ENCODE measurements at places on chromosomes 3 and 15. TPM values are rescaled to one million over a fixed set of nuclear protein-coding genes. Genes with fewer than 3 reads are reported as not detected.

KCNMB3 gene
- total RNA-seq: 2.5 TPM

MORC1 gene
- total RNA-seq: not detected

PGBD4 gene
- 1.3 TPM for total RNA-seq

SPPL2A gene
- total RNA-seq: 112 TPM

GRCh38 chr3:22942981-22943380, 260.1 kb upstream of the UBE2E2 start:
- no peak overlapping the region for H3K27ac ChIP-seq
- no peak for DNase-seq
- H3K27me3 ChIP-seq: no peaks in the 10 kb centered on the region

DNA sequence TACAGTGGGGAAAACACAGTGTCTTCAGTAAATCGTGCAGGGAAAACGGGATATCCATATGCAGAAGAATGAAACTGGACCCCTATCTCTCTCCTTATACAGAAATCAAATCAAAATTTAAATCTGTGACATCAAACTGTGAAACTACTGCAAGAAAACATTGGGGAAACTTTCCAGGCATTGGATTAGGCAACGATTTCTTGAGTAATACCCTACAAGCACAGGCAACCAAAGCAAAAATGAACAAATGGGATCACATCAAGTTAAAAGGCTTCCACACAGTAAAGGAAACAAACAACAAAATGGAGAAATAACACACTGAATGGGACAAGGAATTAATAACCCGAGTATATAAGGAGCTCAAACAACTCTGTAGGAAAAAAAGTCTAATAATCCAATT, 165.3 kb downstream of the PLCL2 start:
- no peaks in the 10 kb centered on the region for H3K36me3 ChIP-seq
- no peak for DNase-seq
- no peaks in the 10 kb centered on the region for H3K27me3 ChIP-seq
- H3K4me3 ChIP-seq: no peak overlapping the region

DNA sequence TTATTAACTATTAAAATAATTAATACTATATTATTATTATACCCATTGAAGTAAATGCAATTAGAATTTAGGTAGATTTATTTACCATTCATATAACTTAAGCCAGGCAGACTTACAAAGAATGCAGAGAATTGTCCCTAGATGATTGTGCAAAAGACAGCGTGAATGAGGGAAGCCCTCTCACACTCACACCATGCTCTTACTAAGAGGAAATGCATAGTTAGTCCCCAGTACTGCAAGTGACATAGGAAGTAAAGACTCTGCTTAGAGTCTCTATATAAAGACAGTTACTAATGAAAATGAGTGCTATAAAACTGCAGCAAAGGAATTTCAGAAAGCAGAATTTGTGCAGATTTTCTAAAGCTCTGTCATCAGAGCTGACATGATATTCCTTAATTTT, 270.4 kb downstream of the ZBBX start:
- no peaks in the 10 kb centered on the region for H3K27me3 ChIP-seq
- no peak overlapping the region for H3K27ac ChIP-seq
- no peak for DNase-seq
- no peak overlapping the region for H3K4me3 ChIP-seq
- no peaks in the 10 kb centered on the region for H3K36me3 ChIP-seq
- H3K4me1 ChIP-seq: no peaks in the 10 kb centered on the region

- H3K4me3 ChIP-seq: no peak overlapping the region
- H3K27me3 ChIP-seq: no peaks in the 10 kb centered on the region
- H3K27ac ChIP-seq: no peak overlapping the region
Observed at GRCh38 chr3:88034491-88035275, 24.1 kb downstream of the CGGBP1 start.

GRCh38 chr3:81749265-81749664, 12.2 kb downstream of the GBE1 start:
- no peak for DNase-seq
- H3K36me3 ChIP-seq: no peaks in the 10 kb centered on the region
- peaks cover 10% of the 10 kb centered on the region for H3K4me1 ChIP-seq
- H3K27ac ChIP-seq: no peak overlapping the region
- no peak overlapping the region for H3K4me3 ChIP-seq

- H3K4me3 ChIP-seq: no peak overlapping the region
- no peaks in the 10 kb centered on the region for H3K36me3 ChIP-seq
- peaks cover 16% of the 10 kb centered on the region for H3K4me1 ChIP-seq
- no peaks in the 10 kb centered on the region for H3K27me3 ChIP-seq
Observed at GRCh38 chr3:8610951-8611350, 33.6 kb downstream of the SSUH2 start.

GRCh38 chr3:63096248-63097058, 181.7 kb upstream of the SYNPR start:
- no peak overlapping the region for H3K27ac ChIP-seq
- H3K4me1 ChIP-seq: no peaks in the 10 kb centered on the region
- DNase-seq: peak; percentile 48
- H3K36me3 ChIP-seq: no peaks in the 10 kb centered on the region
- no peak overlapping the region for H3K4me3 ChIP-seq

DNA sequence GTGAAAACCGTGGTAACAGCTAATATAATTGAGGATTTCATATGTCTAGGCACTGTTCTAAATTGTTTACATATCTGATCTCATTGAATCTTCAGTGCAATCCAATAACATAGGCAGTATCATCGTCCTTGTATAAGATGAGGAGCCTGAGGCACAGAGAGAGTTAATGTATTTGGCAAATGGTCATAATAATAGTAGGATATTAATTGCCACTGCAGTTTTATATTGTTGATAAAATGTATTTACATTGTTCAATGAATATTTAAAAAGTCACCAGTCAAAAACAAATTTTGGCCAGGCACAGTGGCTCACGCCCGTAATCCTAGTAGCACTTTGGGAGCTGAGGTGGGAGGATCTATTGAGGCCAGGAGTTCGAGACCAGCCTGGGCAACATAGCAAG, 88.5 kb downstream of the EEFSEC start:
- no peaks in the 10 kb centered on the region for H3K27me3 ChIP-seq
- no peaks in the 10 kb centered on the region for H3K36me3 ChIP-seq
- DNase-seq: no peak
- H3K4me3 ChIP-seq: no peak overlapping the region
- no peaks in the 10 kb centered on the region for H3K4me1 ChIP-seq

- H3K4me3 ChIP-seq: no peak overlapping the region
- H3K4me1 ChIP-seq: no peaks in the 10 kb centered on the region
- H3K27me3 ChIP-seq: no peaks in the 10 kb centered on the region
- H3K27ac ChIP-seq: no peak overlapping the region
Observed at GRCh38 chr15:96245252-96245651, 85.2 kb upstream of the NR2F2 start.

DNA sequence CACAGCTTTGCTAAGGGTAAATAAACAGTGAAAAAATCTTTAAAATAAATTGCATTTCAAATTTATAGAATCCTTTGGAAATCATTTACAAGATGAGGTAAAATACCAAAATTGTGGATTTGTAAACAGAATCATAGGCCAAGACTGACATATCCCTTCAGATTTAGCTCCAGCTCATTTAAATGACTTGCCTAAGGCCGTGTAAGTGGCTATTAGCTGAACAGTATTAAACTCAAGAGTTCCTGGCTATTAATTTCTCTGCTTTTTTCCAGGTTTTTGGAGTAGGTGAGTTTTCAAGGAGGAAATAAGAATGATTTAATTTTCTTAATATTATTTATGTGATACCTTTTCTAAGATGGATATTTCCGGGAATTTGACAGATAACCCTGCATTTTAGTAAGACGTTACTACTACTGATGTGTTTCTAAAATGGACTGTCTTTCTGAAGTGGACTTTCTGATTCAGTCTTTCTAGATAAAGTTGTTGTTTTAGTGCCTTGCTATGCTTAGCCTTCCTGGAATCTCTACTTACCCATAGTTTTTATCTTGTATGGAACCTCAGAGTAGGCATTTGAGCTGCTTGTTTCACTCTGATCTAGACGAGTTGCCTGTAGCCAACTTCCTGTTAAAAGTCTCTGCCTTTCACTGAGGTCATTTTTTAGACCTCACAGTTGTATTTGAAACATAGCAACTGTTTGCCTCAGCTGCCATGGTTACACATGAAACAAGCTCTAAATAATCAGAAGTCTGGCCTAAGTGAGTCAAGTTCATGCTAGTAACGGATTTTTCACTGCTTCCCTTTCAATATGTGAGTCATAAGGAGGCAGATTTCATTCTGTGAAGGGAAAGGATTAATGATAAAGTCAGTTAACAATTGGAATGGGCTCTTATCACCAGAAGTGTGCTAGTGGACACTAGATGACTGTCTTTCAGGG, 127.0 kb downstream of the KLHL25 start:
- peaks cover 92% of the 10 kb centered on the region for H3K36me3 ChIP-seq
- DNase-seq: no peak
- H3K4me3 ChIP-seq: no peak overlapping the region
- H3K4me1 ChIP-seq: peaks cover 23% of the 10 kb centered on the region

GRCh38 chr3:19881036-19881435, 53.0 kb downstream of the EFHB start:
- H3K27me3 ChIP-seq: no peaks in the 10 kb centered on the region
- no peak overlapping the region for H3K27ac ChIP-seq
- peaks cover 7% of the 10 kb centered on the region for H3K4me1 ChIP-seq
- no peak overlapping the region for H3K4me3 ChIP-seq
- no peaks in the 10 kb centered on the region for H3K36me3 ChIP-seq

DNA sequence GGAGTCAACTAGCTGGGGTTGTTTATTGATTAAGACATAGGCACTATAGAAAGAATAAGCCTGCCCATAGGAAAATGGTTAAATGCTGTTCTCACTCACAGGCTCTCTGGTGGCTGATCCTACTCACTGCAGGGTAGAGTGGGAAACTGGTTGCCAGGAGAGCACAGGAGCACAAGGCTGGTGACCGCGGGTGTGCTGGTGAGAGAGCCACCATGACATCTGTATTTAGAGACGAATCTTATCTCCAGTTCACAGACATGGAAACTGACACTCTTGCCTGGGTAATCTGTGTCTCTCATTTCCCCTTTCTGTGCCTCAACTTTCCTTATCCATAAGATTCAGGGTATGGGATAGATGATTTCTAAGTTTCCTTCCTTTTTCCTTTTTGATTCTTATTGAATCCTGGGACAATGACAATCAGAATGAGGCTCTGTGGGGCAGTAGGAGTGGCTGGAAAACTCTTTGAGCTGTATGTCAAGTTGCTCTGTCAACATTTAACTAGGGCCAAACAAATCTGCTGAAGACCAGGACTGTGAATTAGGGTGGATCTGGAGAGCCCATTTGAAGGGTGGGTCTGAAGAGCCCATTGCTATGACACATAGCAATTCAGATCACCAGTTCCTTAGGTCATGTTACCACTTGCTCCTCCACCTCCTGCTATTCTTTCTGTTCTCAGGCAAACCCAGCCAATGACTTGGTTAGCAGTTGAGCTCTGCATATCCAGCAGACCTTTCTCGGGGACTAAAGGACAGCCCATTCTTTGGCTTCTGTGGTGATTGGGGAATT, 286.1 kb upstream of the TBL1XR1 start:
- no peaks in the 10 kb centered on the region for H3K27me3 ChIP-seq
- DNase-seq: no peak
- H3K4me3 ChIP-seq: no peak overlapping the region

DNA sequence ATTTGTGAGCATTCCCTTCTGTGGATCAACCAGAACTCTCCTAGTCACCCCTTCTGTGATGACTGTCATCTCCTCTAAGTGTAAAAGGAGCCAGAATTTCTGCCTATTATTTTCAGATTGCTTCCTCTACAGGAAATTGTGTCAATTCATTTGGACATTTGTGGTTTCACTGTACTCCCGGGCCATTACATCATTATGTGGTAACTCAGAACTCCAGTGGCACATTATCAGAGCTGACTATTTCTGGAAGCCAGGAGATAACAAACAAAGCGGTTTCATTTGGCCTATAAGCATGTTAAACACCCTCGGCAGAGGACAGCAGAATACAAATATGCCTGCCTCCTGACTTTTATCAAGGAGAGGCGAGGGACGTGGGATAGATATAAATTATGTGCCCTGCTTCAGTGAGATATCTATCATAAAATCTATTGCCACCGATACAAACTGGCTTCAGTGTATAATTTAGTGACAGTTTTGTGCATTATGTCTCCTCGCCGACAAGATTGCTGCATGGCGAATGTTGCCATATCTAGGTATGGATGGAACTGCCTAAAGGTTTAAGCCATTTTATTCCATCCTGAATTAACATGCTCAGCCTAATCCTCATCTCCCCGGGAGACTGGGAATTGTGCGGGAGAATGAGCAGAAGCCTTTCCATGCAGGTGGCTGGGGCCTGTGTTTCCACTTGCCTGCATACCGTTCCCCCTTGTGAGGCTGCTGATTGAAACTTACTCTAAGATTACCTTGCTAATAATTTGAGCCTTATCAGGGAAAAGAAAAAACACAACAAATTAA, 193.4 kb upstream of the SEMA6D start:
- no peaks in the 10 kb centered on the region for H3K36me3 ChIP-seq
- no peak overlapping the region for H3K27ac ChIP-seq
- peaks cover 3% of the 10 kb centered on the region for H3K4me1 ChIP-seq
- no peaks in the 10 kb centered on the region for H3K27me3 ChIP-seq
- no peak for DNase-seq

DNA sequence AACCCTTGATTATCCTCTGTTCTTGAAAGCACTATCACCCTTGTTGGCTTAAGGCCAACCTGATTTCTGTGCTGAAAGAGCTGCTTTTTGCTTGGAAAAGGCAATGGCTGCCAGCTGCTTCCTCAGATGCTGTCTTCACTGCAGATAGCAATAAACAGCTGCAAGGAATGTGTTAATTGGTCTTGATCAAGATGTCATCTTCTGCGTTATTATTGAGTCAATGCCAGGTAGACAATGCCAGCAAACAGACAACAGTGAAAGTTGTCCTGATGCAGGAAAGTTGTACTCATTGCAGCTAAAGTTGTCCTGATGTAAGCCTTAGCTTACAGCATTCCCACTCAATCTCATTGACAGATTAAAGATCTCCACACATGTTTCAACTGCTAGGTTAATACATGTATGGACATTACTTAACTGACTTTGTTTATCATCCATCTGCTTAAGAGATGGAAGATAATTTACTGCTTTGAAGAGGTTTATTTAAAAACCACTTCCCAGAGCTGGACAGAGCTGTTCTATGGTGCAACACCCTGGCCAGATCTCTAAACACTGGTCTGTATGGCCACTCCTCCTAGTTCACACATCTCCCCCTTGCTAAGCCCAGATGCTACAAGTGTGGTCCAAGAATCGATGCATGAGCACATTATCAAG, 251.0 kb upstream of the MCTP2 start:
- H3K27me3 ChIP-seq: no peaks in the 10 kb centered on the region
- H3K27ac ChIP-seq: no peak overlapping the region
- no peaks in the 10 kb centered on the region for H3K36me3 ChIP-seq

GRCh38 chr3:50660386-50660785, 14.3 kb upstream of the DOCK3 start:
- H3K4me1 ChIP-seq: peaks cover 5% of the 10 kb centered on the region
- H3K27me3 ChIP-seq: no peaks in the 10 kb centered on the region
- DNase-seq: peak; percentile 29
- H3K27ac ChIP-seq: no peak overlapping the region
- H3K36me3 ChIP-seq: no peaks in the 10 kb centered on the region
- no peak overlapping the region for H3K4me3 ChIP-seq

Data from upper lobe of right lung (tissue), 1 donor.